CD4-positive, alpha-beta T cell treated with Interleukin-12 subunit alpha and Interleukin-12 subunit beta, for 1 hour (primary cell): ENCODE measurements at places on chromosomes 5 and 9.

DNA sequence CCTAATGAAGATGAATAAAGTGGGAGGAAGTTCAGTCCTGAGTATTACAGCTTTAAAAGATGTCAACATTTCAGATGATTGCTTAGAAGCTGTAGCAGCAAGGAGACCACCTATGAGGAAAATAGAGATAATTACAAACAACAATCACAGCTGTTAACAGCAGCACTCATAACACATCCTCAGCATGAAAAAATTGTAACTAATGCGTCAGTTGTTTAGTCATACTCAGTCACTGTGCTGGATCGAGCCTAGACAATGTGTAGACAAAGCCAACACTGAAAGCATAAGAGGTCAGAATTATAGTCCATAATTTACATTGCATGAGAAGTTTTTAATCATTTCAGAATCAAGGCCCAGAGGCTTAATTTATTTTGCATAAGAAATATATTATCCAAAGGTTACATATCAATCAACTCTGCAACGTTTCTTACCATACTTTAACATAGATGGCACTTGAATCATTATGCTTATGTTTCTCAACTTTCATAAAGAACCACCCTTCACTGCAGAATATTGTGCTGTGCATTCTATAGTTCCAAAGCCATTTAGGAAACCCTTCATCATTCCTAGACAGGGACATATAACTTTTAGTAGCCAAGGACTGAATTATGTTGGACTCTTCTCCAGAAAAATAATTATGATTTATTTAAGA lies 60.2 kb upstream of the HAPLN1 start:
- DNase-seq = no peak

- DNase-seq = no peak
Observed at GRCh38 chr9:3924145-3924544, 375.7 kb downstream of the GLIS3 start.

DNA sequence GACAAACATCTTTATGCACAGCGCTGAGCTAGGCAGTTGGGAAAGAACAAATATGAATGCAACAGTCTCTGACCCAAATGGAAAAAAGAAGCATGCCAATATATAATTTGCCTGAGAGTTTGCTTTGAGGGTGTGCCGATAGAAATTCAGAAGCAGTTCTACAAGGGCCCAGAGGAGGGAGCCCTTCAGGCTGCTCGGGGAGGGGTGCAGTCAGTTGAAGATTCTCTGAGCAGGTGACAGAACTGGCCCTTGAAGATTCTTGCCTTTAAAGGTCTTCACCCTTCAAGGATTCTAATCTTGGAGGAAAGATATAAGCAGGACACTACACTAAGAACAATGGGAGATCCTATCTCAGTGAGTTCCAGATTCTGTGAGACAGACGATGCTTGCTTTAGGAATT lies 3.7 kb upstream of the PAPPA start:
- DNase-seq = no peak

- DNase-seq = no peak
Observed at GRCh38 chr9:20557890-20558565, 64.3 kb downstream of the MLLT3 start.

DNA sequence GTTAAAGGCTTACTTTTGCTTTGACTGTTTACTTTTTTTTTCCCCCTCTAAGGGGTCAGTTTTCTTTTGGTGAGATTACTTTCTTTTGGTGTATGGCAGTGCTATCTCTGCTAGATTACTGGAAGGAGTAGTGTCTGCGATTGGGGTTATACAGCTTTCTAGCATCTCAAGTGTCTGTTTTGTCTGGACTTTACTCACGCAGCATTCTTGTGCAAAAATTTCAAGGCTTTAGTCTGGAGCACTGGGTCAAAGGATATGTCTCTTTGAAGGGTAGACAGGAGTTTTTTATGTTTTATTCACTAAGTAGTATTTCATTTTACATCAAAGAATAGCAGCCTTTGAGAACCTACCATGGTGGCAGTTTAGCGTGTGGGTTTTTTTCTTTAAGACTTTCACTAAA lies 52.6 kb downstream of the NDUFS4 start:
- no peak for DNase-seq

DNA sequence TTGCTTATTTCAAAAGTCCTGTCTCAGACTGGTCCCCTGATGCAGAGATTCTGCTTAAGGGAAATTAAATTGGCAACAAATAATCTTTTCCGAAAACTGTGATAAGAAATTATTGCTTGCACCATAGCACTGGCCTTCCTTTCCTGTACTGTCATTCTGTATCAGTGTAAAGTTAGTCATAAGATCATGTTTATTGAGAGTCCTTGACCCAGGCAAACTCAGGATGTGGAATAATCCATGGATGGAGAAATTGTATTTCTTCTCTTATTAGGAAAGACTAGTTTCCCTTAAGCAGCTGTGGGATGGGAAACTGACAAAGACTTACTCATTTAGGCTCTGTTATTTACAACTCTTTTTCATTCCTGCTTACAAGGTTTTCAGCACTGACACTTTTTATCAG lies 83.0 kb upstream of the RANBP6 start:
- no peak for DNase-seq

DNA sequence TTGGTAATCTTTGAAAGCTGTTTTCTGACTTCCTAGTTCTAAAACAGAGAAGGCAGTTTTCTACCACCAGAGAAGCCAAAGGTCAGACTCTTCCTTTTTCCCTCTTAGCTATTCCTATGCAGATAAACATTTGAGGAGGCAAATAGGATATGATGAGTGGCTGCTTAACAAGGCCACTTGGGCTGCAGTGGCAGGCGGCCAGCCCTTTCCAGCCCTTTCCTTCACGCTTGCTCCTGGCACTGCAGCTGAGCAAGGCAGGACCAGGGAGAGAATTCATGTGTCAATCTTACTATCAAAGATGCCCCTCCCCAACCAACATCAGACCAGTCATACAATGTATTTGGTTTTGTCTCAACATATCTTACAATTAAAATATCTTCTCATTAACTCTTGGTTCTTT lies 36.8 kb upstream of the RNF38 start:
- no peak for DNase-seq

- DNase-seq = peak; percentile 30
Observed at GRCh38 chr5:96595300-96596090, 66.7 kb upstream of the CAST start.

DNA sequence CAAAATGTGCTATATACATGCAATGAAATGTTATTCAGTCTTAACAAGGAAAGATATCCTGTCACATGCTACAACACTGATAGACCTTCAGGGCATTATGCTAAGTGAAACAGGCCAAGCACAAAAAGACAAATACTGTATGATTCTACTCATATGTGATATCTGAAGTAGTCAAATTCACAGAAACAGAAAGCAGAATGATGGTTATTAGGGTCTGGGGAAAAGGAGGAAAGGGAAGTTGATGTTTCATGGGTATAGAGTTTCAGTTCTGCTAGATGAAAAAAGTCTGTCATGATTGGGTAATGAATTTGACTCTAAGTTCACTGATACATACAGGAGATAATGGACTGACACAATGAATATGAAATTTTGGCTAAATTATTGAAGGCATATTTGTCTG lies 11.2 kb upstream of the RIC1 start:
- DNase-seq = no peak

DNA sequence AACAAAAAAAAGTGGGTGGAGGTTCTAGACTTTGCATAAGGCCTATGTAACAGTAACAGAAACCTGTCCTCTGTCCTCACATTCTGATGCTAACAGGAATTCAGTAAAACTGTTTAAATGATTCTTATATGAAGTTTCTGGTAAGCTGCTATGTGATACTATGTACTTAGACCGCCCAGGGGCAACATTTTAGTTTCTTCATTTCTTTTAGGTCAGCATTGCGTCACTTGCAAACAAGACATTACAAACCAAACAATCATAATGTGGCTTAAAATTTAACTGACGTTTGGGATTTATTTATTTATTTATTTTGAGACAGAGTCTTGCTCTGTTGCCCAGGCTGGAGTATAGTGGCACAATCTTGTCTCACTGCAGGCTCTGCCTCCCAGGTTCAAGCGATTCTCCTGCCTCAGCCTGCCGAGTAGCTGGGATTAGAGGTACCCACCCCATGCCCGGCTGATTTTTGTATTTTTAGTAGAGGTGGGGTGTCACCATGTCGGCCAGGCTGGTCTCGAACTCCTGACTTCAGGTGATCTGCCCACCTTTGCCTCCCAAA lies 44.3 kb downstream of the TENT4A start:
- DNase-seq = no peak

DNA sequence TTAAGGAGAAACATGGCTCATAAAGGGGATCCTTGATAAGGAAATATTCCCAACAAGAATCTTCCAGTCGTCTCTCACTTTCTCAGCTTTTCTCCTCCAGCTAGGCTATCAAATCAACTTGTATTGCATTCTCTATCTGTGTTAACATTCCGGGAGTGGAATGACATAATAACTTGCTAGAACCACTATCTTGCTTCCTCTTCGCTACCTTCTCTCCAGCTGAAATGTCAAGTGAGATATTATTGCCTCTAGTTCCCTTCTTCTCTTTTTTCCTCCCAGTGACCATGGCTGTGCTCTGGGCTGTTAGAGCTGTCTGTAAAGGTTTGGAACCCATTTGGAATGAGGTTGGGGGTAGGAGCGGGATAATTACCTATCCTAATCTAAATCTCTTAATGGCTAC lies 1329.5 kb upstream of the WWC1 start:
- no peak for DNase-seq

- DNase-seq = peak; percentile 63
Observed at GRCh38 chr5:6745706-6746222, 32.5 kb downstream of the TENT4A start.

GRCh38 chr5:178201927-178202235 lies 2.5 kb upstream of the HNRNPAB start:
- DNase-seq = no peak

DNA sequence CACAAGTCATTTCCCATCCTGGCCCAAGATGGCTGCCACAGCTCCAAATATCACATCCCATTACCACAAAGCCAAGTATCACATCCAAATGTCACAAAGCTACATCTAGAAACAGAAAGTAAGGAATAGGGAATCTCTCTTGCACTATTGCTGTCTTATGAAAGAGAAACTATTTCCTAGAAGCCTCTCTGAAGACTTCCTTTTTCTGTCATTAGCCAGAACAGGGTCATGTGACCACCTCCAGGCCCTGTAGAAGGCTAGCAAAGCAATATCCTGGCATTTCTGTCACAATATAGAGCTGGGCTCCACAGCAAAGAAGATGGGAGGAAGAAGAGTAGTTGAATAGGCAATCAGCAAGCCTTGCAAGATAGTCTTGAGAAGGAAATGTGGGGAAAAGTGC lies 99.2 kb downstream of the SH3TC2 start:
- DNase-seq = no peak

DNA sequence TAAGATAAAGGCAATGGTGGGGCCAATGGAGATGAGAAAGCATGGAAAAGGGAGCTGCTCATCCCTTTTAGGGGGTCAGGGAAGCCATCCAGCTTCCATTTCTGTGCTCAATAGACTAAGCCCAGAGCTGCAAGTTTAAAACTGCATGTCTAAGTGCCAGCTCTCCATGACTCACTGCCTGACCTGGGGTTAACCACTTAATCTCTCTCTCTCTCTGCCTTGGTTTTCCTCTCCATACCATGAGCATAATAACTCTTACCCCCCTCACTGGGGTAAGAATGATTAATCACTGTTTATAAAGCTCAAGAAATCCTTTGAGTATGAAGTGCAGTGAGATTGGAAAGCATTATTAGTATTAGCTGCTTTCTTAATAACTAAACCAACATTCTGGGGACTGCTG lies 1382.4 kb upstream of the WWC1 start:
- DNase-seq = no peak

DNA sequence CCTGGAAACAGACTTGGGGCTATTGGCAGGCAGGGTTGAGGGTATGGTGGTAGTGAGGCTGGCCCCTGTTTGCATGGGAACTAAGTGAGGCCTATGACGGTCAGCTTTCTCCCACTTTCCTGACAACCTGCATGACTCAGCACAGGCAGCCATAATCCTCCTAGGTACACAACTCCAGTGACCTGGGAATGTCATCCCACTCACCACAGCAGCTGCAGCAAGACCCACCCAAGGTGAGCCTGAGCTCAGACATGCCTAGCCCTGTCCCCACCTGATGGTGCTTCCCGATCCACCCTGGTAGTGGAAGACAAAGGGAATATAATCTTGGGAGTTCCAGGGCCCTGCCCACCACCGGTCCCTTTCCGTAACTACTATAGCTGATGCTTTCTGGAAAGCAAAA lies 178.7 kb downstream of the NDUFS4 start:
- DNase-seq = no peak

DNA sequence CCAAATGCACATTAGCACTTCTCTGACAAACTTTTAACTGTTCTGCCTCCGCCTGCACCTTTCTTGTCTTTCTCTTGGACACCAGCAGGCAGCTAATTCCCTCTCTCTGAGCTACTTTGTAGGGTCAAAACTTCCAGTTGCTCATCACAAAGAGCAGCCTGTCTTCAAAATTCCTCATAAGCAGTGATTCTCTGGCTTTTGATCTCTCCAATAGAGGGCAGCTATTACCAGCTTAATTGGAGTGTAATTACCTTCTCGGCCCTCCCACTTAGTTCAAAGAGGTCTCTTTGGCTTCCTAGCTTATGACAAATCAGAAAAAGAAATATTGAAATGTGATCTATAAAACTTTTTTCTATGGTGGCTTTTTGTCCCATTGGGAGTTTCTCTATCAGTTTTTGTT lies 43.6 kb upstream of the RAD23B start:
- peak; percentile 36 for DNase-seq

- no peak for DNase-seq
Observed at GRCh38 chr5:91906494-91906893, 523.4 kb upstream of the ARRDC3 start.

- DNase-seq = peak; percentile 22
Observed at GRCh38 chr9:113548221-113549041, 84.9 kb downstream of the RGS3 start.

DNA sequence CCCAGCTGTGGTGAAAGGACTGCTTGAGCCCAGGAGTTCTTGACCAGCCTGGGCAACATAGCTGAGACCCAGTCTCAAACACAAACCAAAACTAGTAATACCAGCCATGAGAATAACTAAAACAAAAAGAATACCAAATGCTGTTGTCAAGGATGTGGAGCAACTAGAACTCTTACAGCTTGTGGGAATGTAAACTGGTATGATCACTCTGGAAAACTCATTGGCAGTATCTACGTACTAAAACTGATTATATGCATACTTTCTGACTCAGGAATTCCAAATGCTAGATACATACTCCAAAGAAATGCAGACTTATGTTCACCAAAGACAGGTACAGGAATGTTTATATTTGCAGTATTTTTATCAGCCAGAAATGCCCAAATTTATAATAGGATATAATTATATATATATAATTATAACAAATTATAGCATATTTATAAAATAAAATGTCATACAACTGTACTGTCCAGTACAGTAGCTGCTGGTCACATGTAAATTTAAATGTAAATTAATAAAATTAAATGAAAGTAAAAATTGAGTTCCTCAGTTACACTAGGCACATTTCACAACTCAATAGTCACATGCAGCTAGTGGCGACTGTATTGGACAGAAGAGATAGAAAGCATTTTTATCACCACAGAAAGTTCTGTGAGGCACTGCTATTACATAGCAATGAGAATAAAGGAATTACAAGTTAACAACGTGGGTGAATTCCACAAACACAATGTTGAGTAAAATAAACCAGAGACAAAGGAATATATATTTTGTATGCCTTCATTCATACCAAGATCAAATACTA lies 118.5 kb downstream of the GNAQ start:
- DNase-seq = no peak
